ENCODE measurements at places on chromosomes 2 and 18. TPM values are rescaled to one million over a fixed set of nuclear protein-coding genes. Genes with fewer than 3 reads are reported as not detected.
A peak's percentile ranks its signal among the peaks of the same experiment; 100 is the strongest.

DNA sequence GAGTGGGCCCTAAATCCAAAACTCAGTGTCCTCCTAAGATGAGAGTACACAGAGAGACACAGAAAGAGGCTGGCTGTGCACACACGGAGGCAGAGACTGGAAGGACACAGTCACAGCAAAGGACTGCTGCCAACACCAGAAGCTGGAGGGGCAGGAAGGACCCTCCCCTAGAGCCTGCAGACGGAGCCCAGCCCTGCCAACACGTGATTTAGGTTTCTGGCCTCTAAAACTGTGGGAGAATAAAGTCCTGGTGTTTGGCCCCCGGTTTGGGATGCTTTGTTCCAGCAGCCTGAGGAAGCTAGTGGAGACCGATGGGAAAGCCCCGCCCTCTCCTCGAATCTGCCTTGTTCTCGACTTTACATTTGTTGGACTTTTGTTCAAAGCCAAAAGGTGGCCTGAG, 10.6 kb downstream of the CNDP1 start:
- H3K27me3 ChIP-seq = no peaks in the 10 kb centered on the region
- no peak for DNase-seq
- H3K4me3 ChIP-seq = no peak overlapping the region
- peaks cover 26% of the 10 kb centered on the region for H3K4me1 ChIP-seq

- no peaks in the 10 kb centered on the region for H3K36me3 ChIP-seq
- H3K27me3 ChIP-seq = no peaks in the 10 kb centered on the region
- no peak overlapping the region for H3K27ac ChIP-seq
Measured at GRCh38 chr2:125638345-125638744, 1017.6 kb upstream of the GYPC start.

GRCh38 chr2:157107877-157108276, 149.6 kb upstream of the GALNT5 start:
- no peaks in the 10 kb centered on the region for H3K36me3 ChIP-seq
- no peak overlapping the region for H3K4me3 ChIP-seq
- no peak overlapping the region for H3K27ac ChIP-seq
- no peaks in the 10 kb centered on the region for H3K4me1 ChIP-seq

- H3K36me3 ChIP-seq = no peaks in the 10 kb centered on the region
- H3K27ac ChIP-seq = no peak overlapping the region
- no peaks in the 10 kb centered on the region for H3K27me3 ChIP-seq
- no peak for DNase-seq
- H3K4me1 ChIP-seq = no peaks in the 10 kb centered on the region
Measured at GRCh38 chr2:240503375-240503774, 54.4 kb downstream of the ANKMY1 start.

- H3K27ac ChIP-seq = no peak overlapping the region
- H3K4me3 ChIP-seq = no peak overlapping the region
- DNase-seq = no peak
- H3K27me3 ChIP-seq = no peaks in the 10 kb centered on the region
- H3K4me1 ChIP-seq = no peaks in the 10 kb centered on the region
Measured at GRCh38 chr2:31384351-31384750, 30.2 kb downstream of the XDH start.

GRCh38 chr2:223601932-223602666, at the start of gene SCG2:
Gene SCG2 (minus strand): TSS chr2:223602361. CDS start chr2:223599282, 3,079 bp downstream.
- no peaks in the 10 kb centered on the region for H3K4me1 ChIP-seq
- peak; percentile 69 for DNase-seq
- H3K4me3 ChIP-seq = no peak within 1 kb of the TSS
- H3K27me3 ChIP-seq = no peaks in the 10 kb centered on the region

DNA sequence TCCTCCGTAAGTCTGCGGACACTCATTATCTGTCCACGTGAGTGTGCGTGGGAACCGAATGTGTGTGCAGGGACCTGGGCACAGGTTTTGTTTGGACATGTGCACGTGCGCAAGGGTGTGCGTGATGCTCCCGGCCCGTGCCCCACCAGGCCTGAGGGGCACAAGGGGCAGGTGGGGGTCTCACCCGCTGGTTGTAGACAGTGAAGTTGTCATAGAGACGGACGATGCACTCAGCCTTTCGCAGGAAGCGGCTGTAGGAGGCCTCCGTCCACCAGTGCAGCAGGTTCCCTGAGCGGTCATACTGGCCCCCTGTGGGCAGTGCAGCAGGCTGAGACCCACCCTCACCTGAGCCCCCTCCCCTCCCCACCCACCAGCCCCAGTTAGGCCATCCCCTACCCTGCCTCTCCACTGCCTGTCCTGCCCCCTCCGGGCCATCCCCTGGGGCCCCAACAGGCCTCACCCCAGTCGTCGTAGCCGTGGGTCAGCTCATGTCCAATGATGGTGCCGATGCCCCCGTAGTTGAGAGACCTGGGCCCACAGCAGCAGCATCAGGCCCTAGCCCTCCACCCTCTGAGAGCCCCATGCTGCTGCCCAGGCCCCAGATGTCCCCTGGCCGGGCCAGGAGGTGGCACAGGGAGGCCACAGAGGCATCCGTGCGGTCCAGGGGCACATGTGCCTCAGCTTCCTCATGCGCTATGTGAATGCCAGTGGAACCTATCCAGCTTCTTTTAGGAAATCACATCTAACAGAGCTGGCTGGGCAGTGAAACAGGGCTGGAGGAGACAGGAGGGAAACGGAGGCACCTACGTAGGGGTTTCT, 6.1 kb downstream of the ECEL1 start:
- H3K27ac ChIP-seq = no peak overlapping the region
- H3K27me3 ChIP-seq = no peaks in the 10 kb centered on the region
- no peaks in the 10 kb centered on the region for H3K36me3 ChIP-seq
- DNase-seq = no peak
- H3K4me1 ChIP-seq = no peaks in the 10 kb centered on the region

DNA sequence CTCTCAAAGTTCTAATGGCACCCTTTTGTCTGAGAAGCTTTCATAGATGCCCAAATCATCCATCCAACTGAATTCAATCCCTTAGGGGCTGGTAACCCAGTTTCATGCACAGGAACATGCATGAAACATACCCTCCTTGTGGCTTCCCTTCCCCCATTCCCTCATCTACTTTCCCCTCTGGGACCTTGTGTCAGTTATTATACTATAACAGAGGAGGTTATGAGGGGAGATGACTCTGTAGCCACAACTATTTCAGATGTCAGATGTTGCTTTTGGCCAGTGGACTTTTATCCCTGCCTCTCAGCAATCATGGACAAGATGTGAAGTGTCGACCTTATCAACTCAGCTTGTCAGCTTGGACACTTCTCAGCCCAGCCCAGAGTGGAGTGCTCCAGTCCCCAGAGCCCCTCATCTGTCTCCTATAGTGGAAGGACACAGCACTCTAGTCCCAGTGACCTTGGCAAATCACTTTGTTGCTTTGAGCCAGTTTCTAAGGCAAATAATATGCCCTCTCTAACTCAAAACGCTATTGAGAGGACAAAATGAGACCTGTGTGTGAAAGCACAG, 8.4 kb downstream of the DHRS9 start:
- H3K27me3 ChIP-seq = no peaks in the 10 kb centered on the region
- H3K4me3 ChIP-seq = no peak overlapping the region
- no peak overlapping the region for H3K27ac ChIP-seq
- DNase-seq = no peak
- no peaks in the 10 kb centered on the region for H3K4me1 ChIP-seq

DNA sequence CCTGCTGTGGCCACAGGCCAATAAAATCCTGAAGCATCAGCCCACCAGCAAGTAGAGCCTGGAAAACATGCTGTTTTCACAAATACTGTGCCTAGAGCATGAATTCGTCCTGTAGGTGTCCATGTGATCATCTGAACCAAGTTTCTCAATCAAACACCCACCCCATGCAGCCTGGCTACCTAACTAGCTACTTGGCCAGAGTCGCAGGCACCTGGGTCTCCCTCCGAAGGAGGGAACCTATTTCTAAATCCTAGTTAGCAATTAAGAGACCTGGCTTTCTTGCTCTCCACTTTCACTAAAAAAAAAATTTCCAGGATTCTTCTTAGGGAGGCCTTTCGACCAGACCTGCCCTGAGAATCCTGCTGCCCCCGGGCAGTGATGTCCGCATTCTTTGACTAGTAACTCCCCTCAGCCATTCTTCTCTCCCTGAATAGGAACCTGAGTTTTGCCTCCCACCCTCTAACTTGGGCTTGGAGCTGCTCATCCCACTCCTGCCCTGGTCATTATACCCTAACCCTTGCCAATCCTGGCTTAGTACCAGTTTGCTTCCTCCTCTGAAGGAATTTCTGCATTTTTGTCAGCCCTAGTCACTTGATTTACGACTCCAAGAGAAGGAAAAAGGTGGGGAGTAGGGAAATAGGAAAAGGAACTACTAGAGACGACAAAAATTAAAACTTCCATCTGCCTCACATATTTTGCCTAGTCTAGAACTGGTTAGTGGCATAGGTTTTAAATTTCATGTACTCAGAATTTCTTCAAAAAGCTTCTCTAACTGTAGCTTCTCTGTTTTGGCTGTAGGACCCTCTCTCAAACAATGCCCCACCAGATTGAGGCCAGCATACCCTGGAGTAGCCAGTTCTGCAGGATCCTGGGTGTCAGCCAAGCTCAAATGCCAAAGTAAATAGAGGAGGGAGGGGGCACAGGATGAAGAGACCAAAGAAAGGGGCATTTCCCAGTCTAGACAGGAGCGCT, 25.4 kb upstream of the TANK start:
- H3K4me1 ChIP-seq = peaks cover 33% of the 10 kb centered on the region
- no peaks in the 10 kb centered on the region for H3K27me3 ChIP-seq
- peak; percentile 26 for DNase-seq
- peak overlapping the region; percentile 90 for H3K27ac ChIP-seq
- H3K36me3 ChIP-seq = no peaks in the 10 kb centered on the region

- no peaks in the 10 kb centered on the region for H3K27me3 ChIP-seq
- H3K4me1 ChIP-seq = peaks cover 4% of the 10 kb centered on the region
- no peaks in the 10 kb centered on the region for H3K36me3 ChIP-seq
Measured at GRCh38 chr2:195313962-195314361, 343.1 kb upstream of the SLC39A10 start.

GRCh38 chr18:10063489-10063888, 149.7 kb downstream of the VAPA start:
- no peaks in the 10 kb centered on the region for H3K4me1 ChIP-seq
- H3K4me3 ChIP-seq = no peak overlapping the region
- H3K27me3 ChIP-seq = no peaks in the 10 kb centered on the region

GRCh38 chr2:26613241-26614215, 27.6 kb downstream of the CIB4 start:
- no peaks in the 10 kb centered on the region for H3K36me3 ChIP-seq
- H3K4me3 ChIP-seq = no peak overlapping the region
- H3K27ac ChIP-seq = no peak overlapping the region
- DNase-seq = no peak
- no peaks in the 10 kb centered on the region for H3K27me3 ChIP-seq

GRCh38 chr2:70767699-70768589, at the start of gene ADD2:
Gene ADD2 (minus strand): TSS chr2:70768200. CDS start chr2:70706408, 61,792 bp downstream.
- DNase-seq = no peak
- H3K4me1 ChIP-seq = peaks cover 5% of the 10 kb centered on the region
- H3K36me3 ChIP-seq = no peaks in the 10 kb centered on the region
- H3K27ac ChIP-seq = no peak within 1 kb of the TSS
- peaks cover 4% of the 10 kb centered on the region for H3K27me3 ChIP-seq
- H3K4me3 ChIP-seq = peak within 1 kb of the TSS; percentile 20

GRCh38 chr18:58190842-58191530, 147.0 kb downstream of the NEDD4L start:
- H3K27me3 ChIP-seq = no peaks in the 10 kb centered on the region
- H3K27ac ChIP-seq = no peak overlapping the region
- DNase-seq = no peak
- no peak overlapping the region for H3K4me3 ChIP-seq
- H3K36me3 ChIP-seq = no peaks in the 10 kb centered on the region

DNA sequence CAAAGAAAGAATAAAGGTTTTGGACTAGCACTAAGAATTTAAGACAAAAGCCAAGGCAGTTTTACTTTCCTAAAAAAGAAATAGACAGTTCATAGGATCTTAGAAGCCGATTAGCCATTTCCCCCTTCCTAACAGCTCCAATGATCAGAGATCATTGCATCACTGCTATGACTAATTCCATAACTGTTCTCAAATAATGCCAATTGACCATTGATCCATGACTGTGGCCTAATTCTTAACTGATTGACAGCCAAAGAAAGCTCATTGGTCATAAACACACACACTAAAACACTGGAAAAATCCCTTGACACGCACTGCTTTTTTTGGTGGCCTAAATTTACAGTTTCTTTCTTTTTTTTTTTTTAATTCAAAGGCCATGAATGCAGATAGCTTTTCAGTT, 345.0 kb upstream of the ACVR2A start:
- H3K27me3 ChIP-seq = no peaks in the 10 kb centered on the region
- H3K4me1 ChIP-seq = no peaks in the 10 kb centered on the region
- H3K4me3 ChIP-seq = no peak overlapping the region
- H3K27ac ChIP-seq = no peak overlapping the region
- no peaks in the 10 kb centered on the region for H3K36me3 ChIP-seq

DNA sequence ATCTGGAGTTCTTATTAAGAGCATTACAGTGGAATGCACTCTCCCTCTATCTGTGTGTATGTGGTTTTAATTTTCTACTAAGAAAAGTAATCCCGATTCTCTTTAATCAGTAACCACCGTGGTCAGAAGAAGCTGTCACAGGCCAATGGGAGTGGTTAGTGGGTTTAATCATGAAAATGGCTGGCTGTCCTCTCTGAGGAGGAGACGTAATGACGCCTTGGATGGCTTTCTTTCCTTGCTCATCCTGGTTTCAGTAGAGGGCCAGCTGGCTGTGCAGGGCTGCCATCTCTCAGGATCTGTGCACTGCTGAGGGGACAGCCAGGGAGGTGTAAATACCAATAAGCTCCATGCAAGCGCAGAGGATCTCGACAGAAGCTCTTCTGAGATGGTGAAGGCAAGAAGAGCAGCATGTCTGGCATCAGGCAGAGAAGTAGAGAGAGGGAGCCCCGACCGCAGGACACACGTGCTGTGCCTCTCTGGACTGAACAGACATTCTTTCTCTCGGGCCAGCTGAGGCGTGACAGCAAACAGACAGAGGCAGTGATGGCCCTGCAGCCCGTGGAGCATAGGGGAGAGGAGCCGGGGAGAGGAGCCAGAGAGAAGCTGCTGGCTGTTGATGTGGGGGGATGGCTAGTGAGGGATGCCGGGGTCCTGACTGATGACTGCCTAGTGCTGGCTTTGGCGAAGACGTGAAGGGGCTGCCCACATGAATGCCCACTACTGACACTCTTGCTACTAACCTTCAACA, 65.1 kb upstream of the DAPL1 start:
- no peak for DNase-seq
- H3K4me3 ChIP-seq = no peak overlapping the region
- peaks cover 9% of the 10 kb centered on the region for H3K4me1 ChIP-seq
- H3K27me3 ChIP-seq = no peaks in the 10 kb centered on the region

The GPR55 gene
- total RNA-seq = not detected

The SLC4A5 gene
- total RNA-seq = 2.2 TPM

The ARHGAP25 gene
- 0.48 TPM for total RNA-seq

The PLEKHH2 gene
- 0.28 TPM for total RNA-seq

The GALM gene
- total RNA-seq = 48.5 TPM

The LIMS4 gene
- total RNA-seq = 2.4 TPM

The ANKRD23 gene
- 7.4 TPM for total RNA-seq

The NEU2 gene
- not detected for total RNA-seq
